NCI-H2107 (cell line): ENCODE measurements at places on chromosomes 1 and 21.

GRCh38 chr21:25639551-25640201 is 618 bp downstream of the JAM2 start:
- no peak for DNase-seq

DNA sequence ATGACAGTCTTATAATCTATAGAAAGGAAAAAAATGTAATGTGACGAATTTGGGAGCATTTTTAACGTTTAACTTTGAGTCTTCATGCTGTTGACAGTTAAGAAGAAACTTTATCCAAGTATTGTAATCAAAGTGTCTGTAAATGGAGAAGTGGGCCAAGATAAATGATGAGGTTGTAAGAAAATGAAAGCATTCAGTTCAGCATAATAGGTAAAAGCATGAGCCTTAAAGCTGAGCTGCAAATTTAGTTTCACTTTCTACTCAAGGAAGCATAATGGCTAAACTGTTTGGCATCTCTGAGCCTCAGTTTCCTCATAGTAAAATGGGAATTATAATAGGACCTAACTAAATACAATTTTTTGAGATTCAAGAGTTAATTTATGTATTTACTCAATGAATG is 1554.8 kb downstream of the KCNT2 start:
- no peak for DNase-seq

DNA sequence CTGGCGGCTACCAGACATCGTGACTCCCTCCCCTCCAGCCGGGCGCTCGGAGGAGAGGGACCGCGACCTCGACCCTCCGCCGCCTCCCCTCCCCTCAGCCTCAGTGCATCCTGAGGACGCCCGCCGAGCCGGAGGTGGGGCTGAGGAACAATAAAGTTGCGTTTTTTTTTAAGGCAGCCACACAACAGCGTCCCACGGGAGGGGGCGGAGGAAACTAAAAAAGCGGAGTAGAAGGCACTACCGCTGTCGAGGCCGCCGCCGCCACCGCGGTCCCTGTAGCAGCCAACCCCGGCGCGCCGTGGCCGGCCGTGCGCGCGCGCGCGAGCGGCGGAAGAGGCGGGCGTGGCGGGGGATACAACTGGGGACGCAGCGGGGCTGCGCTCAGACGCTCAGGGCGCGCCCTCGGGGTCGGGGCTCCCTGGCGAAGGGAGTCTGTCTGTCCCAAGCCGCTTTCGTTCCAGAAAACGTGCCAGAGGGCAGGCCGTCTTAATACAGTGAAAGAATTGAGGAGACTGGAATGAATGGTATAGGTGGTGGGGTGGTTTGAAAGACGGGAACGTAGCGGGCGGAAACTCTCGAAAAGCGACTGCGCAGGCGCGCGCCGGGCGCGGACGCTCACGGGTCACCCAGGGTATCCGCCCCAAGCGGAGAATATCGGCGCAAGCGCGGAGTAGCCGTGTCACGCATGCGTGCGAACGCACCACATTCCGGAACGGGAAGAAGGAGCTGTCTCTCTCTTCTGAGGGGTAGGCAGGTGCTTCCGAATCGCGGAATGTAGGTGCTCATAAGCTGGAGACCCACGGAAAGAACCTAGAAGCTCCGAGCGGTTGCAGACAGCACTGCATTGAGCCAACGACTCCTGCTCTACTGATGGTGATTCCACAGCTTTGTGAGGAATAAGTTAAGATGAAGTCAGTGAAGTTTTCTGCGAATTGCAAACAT is at the start of gene COP1:
COP1 (minus strand) TSS at position 326 of the 942 bp plus-strand sequence; CDS start at position 18, 308 bp downstream.
- peak; percentile 92 for DNase-seq

DNA sequence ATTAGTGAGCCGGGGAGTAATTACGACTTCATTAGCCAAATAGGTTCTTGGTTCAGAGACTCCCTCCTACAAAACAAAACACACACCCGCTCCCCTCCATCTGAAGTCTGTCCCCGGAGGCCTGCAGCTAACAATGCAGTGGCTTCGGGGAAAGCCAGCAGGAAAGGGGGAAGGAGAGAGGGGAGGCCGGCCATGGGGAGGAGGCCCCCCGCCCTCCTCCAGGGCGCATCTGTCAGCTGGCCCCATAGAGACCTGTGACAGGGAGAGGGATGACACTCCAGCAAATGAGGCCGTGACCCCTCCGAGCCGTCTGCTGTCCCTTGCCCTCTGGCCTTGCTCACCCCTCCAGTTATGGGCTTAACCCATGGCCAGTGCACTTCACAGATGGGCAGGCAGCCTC is 12.1 kb upstream of the CNTN2 start:
- no peak for DNase-seq

GRCh38 chr1:157400766-157401165 is 151.5 kb downstream of the FCRL5 start:
- no peak for DNase-seq

- DNase-seq, result no peak
These were observed 11.5 kb downstream of the PLEKHA6 start for GRCh38 chr1:204348242-204348641.

- DNase-seq, result no peak
These were observed 56.2 kb downstream of the RUNX1 start for GRCh38 chr21:34992736-34993398.

DNA sequence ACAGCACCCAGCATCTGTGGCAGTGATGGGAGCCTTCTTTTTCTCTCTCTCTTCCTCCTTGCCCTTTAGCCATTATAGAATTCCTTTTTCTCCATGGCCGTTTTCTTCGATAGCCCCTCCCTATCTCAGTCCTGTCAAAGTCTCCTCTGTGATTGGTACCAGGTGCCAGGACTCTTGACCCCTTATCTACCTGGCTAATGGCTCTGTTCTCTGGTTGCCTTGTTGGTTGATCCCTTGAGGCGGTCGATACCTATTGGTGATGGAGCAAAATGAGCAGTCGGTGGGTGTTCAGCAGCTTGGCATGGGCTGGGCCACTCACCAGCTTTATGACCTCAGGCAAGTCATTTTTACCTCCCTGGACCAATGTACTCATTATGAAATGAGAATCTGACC is 2.0 kb downstream of the ATF3 start:
- no peak for DNase-seq

DNA sequence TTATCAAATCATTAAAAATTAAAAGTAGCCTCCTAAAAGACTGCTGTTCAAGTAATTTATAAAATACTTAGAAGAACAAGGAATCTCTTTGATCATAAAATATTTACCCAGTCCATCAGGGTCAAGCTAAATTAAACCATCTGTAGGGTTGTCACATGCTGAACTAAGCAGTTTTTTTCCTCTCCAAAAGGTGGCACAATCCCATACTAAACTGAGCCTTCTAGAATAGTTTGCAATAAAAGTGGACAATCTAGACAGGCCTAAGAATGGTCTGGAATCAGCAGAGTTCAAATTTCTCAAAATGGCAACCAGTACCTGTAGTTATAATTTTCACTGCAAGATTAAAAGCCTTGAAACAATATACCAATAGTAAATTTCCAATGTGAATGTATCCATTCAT is 194.8 kb downstream of the EIF4G3 start:
- DNase-seq, result no peak

DNA sequence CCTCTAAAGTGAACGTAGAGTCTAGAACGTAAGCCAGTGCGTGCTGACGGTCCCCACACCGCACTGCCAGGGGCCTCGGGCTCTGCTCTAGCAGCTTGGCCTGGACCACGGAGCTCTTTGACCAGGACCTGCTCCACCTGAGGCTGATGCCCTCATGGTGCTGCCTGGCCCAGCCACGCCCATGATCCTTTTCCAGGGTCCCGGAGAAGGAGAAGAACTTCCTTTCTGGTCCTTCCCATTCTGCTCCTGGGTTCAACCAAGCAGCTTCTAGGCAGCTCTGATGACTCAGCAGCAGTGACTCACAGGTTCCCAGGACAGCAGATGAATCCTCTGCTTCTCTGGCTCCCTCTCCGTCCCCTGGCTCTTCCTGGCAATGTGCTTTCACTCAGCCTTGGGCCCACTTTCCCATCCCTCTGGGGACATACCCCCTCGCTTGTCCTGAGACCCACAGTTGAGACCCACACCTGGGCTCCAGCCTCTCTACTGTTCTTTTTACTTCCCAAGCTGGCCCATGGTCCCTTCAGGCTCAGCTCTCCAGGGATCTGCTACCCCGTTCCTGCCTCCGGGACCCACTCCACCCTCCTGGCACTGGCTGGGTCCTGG is 246.3 kb upstream of the RAB4A start:
- DNase-seq, result no peak

- no peak for DNase-seq
These were observed 88.5 kb upstream of the ZBTB18 start for GRCh38 chr1:243962541-243962940.

DNA sequence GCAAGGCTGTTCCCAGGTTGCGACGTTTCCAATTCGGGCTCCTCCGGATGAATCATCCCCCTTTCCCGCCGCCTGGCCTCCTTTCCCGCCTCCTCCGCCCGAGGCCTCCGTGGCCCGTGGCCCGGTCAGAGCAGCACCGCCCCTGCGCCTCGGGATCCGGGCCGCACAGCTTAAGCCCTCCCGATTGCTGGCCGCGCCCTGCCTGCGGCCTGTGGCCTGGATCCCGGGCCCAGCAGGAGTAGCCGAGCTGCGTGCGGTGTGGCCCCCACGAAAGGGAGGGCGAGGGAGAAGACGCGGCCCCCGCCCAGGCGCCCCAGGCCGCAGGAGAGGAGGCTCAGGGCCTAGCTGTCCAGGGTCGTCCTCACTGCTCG is 1.0 kb downstream of the TMEM200B start:
- DNase-seq, result no peak

- DNase-seq, result no peak
These were observed 25.7 kb downstream of the SPOCD1 start for GRCh38 chr1:31790140-31790539.

- DNase-seq, result no peak
These were observed 46.2 kb downstream of the MAN1A2 start for GRCh38 chr1:117413412-117413811.

GRCh38 chr1:66571789-66572188 is 37.8 kb downstream of the SGIP1 start:
- DNase-seq, result no peak

- no peak for DNase-seq
These were observed 134.0 kb upstream of the ARHGEF16 start for GRCh38 chr1:3320246-3321152.

DNA sequence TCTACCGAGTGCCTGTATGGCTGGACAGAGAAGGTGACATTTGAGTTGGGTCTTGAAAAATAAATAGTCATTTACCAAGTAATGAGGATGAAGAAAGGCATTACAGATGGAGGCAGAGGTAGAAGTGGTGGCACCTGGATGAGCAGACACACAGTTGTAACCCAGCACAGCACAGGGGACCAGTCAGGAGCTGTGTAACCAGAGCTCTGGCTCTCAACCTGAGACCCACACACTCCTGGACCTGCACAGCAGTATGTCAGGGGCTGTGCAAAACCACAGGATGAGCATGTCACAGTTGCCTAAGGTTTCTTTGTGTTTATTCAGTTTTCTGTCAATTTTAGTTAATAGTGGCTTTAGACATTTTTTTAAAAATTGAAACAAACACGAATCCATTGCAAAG is 11.3 kb upstream of the MCOLN3 start:
- DNase-seq, result no peak

- no peak for DNase-seq
These were observed 65.6 kb downstream of the OPTC start for GRCh38 chr1:203559523-203559922.

- no peak for DNase-seq
These were observed 43.1 kb upstream of the SGIP1 start for GRCh38 chr1:66490816-66491215.
